CD14-positive monocyte (primary cell): ENCODE measurements at places on chromosomes 3 and 15.

DNA sequence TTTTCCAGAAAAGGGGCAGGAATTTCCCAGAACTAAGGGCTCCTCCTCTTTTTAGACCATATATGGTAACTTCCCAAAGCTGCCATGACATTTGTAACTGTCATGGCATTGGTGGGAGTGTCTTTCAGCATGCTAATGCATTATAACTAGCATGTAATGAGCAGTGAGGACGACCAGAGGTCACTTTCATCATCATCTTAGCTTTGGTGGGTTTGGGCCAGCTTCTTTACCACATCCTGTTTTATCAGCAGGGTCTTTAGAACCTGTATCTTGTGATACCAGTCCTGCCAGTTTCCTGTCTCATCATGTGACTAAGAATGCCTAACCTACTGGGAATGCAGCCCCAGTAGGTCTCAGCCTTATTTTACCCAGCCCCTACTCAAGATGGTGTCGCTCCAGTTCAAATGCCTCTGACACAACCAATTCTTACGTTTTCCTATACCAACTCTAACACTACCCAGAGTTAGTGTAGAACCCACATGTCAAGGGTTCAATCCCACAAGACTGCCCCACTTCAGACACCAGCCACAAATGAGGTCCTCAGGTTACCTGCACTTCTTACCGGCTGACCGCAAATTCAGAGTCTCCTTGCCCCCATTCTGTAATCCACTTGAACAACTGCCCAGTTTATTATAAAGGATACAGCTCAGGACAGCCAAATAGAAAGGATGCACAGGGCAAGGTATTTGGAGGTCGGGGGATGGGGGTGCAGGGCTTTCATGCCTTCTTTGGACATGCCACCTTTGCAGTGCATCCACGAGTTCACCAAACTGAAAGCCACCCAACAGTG lies 17.7 kb downstream of the FOXB1 start:
- no peak for DNase-seq

DNA sequence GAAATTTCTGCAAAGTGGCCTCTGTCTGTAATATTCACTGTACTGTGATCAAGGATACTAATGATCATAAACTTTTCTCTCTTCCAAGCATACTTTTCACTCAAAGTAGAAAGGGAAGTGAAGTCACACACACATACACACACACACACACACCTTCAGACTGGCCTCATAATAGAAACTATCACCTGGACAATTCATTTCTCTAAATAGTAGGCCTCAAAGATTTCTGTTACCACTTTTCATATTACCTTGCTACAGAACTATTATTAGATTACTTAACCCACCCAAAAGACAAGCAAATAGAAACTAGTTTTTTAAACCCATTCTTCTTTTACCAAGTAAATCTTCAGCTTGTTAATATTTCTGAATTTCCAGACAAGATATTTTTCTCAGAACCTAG lies 12.2 kb downstream of the CPB1 start:
- DNase-seq: no peak

DNA sequence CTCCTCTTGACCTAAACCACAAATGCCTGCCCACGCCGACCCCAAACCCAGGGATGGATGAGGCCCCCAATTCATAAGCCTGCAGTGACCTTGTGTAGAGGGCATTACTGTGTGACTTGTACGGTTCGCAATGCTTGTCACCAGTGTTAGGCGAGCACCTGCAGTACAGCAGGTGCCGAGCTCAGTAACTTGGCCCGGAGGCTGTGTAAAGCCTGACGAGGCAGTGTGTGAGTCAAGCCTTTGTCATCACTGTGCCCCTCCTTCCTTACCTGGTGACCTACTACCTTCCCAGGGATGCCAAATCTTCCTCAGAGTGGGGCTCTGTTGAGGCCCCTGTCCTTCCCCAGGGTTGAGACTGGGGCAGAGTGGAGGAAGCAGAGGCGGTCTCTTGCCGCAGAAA lies 37.2 kb upstream of the TMEM115 start:
- no peak for DNase-seq

DNA sequence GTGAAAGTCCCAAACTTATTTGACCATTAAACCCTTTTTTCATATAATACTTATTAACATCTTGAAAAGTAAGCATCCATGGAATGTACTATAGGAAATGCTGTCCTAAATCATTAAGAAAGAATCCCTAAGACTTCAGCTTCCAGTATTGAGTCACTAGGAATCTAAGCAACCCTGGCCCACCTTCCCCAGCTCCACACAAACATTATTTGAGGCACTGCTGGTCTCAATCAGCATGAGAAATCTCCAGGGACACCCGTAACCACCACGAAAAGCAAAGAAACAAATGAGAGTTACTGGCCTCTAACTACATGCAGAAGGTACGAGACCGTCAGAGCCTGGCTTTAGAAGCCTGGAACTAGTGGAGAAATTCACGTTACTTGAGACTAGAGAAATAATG lies 68.2 kb downstream of the POLQ start:
- DNase-seq: no peak

DNA sequence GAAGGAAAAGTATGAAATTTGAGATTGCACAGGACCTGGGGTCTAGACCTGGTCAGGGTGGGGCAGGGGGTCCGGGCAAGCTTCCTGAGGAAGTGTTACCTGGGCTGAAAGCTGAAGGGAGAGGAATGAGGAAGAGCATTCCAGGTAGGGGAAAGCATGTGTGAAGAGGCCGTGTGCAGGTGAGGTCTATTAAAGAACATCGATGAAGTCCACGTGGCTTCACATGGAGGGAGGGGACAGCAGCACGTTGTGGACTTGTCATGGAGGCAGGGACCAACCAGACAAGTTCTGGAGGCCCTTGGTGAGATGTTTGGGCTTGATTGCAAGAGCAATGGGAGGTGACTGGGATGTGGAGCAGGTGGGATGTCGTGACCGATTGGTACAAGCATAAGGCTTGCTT lies 47.1 kb downstream of the IDH2 start:
- DNase-seq: no peak
